Activated CD4-positive, alpha-beta T cell treated with anti-CD3 and anti-CD28 coated beads for 36 hours (primary cell): ENCODE measurements at places on chromosomes 16 and 17. TPM values are rescaled to one million over a fixed set of nuclear protein-coding genes. Genes with fewer than 3 reads are reported as not detected.
A peak's percentile ranks its signal among the peaks of the same experiment; 100 is the strongest.

DNA sequence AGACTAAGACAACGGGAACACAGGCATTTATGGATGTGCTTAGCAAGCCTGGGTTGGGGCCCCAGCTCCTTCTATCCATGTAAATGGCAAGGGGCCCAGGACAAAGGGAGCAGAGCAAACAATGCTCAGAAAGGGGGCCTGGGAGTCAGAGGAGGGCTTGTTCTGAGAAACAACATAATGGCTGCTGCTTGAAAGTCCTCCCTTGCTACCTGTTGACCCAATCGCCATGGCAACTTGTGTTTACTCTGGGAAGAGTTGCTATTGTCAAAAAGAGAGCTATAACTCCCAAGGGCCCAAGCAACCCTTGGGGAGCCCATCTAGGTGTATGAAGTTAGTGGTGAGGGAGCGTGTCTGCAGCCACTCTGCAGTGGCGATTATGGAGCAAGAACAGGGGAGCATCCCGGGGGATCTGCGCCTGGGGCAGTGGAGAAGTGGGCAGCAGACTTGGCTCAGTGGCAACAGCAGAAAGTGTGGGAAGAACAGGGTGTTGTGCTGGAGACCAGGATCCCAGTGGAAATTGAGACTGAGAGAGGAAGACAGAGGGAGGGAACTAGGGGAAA, 118.7 kb upstream of the NLRP1 start:
- peaks cover 12% of the 10 kb centered on the region for H3K27me3 ChIP-seq
- H3K27ac ChIP-seq, result no peak overlapping the region
- no peak for DNase-seq
- H3K4me1 ChIP-seq, result no peaks in the 10 kb centered on the region
- no peak overlapping the region for H3K4me3 ChIP-seq

GRCh38 chr17:69231521-69231920, 2.9 kb upstream of the ABCA10 start:
- DNase-seq, result no peak
- peaks cover 3% of the 10 kb centered on the region for H3K4me1 ChIP-seq
- H3K27me3 ChIP-seq, result no peaks in the 10 kb centered on the region
- H3K4me3 ChIP-seq, result no peak overlapping the region
- no peaks in the 10 kb centered on the region for H3K36me3 ChIP-seq
- no peak overlapping the region for H3K27ac ChIP-seq

GRCh38 chr17:1914661-1915083, 84.9 kb downstream of the RPA1 start:
- DNase-seq, result no peak
- no peaks in the 10 kb centered on the region for H3K36me3 ChIP-seq
- H3K27ac ChIP-seq, result no peak overlapping the region

GRCh38 chr17:29331075-29331707, 37.2 kb upstream of the NUFIP2 start:
- no peaks in the 10 kb centered on the region for H3K27me3 ChIP-seq
- no peak overlapping the region for H3K27ac ChIP-seq
- no peak overlapping the region for H3K4me3 ChIP-seq
- H3K4me1 ChIP-seq, result no peaks in the 10 kb centered on the region

ABCC6 gene
- total RNA-seq, result 0.07 TPM

- H3K27me3 ChIP-seq, result no peaks in the 10 kb centered on the region
- H3K4me1 ChIP-seq, result peaks cover 10% of the 10 kb centered on the region
- peaks cover 28% of the 10 kb centered on the region for H3K36me3 ChIP-seq
- H3K4me3 ChIP-seq, result no peak overlapping the region
- DNase-seq, result no peak
- H3K27ac ChIP-seq, result no peak overlapping the region
Measured at GRCh38 chr16:17134586-17134985, 336.2 kb downstream of the XYLT1 start.

TBC1D3E gene
- total RNA-seq, result not detected

- H3K4me3 ChIP-seq, result no peak overlapping the region
- no peaks in the 10 kb centered on the region for H3K36me3 ChIP-seq
- no peak overlapping the region for H3K27ac ChIP-seq
- H3K27me3 ChIP-seq, result no peaks in the 10 kb centered on the region
- DNase-seq, result no peak
- H3K4me1 ChIP-seq, result no peaks in the 10 kb centered on the region
Measured at GRCh38 chr17:7413346-7413985, 5.8 kb downstream of the NLGN2 start.

GRCh38 chr16:82476786-82477185, 150.0 kb upstream of the CDH13 start:
- H3K4me1 ChIP-seq, result no peaks in the 10 kb centered on the region
- H3K27me3 ChIP-seq, result peaks cover 29% of the 10 kb centered on the region
- no peak for DNase-seq
- no peak overlapping the region for H3K4me3 ChIP-seq
- no peak overlapping the region for H3K27ac ChIP-seq
- no peaks in the 10 kb centered on the region for H3K36me3 ChIP-seq

MYH3 gene
- 3.5 TPM for total RNA-seq

GRCh38 chr16:53948734-53949430, 244.9 kb downstream of the FTO start:
- H3K4me3 ChIP-seq, result no peak overlapping the region
- no peak for DNase-seq
- peaks cover 19% of the 10 kb centered on the region for H3K4me1 ChIP-seq
- no peak overlapping the region for H3K27ac ChIP-seq
- H3K27me3 ChIP-seq, result no peaks in the 10 kb centered on the region

CDH1 gene
- total RNA-seq, result 4.5 TPM

MAF gene
- 71.4 TPM for total RNA-seq

DNA sequence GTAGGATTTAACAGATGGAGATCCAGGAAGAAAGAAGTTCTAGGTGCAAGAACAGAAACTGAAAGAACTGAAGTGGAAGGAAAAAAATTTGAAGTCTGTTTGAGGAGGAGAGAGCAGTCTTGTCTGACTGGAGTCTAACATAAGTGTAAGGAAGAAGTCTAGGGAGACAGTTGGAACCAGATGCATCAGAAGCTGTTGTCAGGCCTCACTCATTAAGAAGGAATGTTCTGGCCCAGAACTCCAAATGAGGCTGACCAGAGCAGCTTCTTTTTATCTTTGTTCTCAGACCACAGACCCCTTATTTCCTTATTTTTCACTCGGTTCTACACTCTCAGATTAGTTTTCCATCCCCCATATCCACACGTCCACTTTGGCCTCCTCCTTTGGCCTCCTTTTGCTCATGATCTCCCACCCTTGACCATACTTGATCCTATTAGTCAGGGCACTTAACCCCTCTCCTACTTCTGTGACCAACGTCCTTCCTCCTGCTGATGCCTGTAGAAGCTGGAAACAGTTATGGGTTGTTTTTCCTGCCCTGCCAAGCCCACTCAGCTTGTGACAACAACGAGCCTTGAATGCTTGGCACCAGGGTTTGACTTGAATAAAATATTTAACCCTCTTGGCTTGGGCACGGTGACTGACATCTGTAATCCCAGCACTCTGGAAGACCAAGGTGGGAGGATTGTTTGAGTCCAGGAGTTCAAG, 7.0 kb upstream of the MYH2 start:
- DNase-seq, result no peak
- no peak overlapping the region for H3K27ac ChIP-seq
- no peaks in the 10 kb centered on the region for H3K36me3 ChIP-seq
- no peak overlapping the region for H3K4me3 ChIP-seq
- H3K27me3 ChIP-seq, result peaks cover 7% of the 10 kb centered on the region

- no peak overlapping the region for H3K4me3 ChIP-seq
- peaks cover 22% of the 10 kb centered on the region for H3K4me1 ChIP-seq
- H3K27ac ChIP-seq, result no peak overlapping the region
- no peaks in the 10 kb centered on the region for H3K36me3 ChIP-seq
Measured at GRCh38 chr17:57332501-57332900, 76.2 kb downstream of the MSI2 start.

TBX2 gene
- total RNA-seq, result not detected

- H3K4me1 ChIP-seq, result peaks cover 47% of the 10 kb centered on the region
- no peaks in the 10 kb centered on the region for H3K27me3 ChIP-seq
- peak overlapping the region; percentile 4 for H3K27ac ChIP-seq
Measured at GRCh38 chr16:11629071-11630030, 38.9 kb upstream of the SNN start.

DNA sequence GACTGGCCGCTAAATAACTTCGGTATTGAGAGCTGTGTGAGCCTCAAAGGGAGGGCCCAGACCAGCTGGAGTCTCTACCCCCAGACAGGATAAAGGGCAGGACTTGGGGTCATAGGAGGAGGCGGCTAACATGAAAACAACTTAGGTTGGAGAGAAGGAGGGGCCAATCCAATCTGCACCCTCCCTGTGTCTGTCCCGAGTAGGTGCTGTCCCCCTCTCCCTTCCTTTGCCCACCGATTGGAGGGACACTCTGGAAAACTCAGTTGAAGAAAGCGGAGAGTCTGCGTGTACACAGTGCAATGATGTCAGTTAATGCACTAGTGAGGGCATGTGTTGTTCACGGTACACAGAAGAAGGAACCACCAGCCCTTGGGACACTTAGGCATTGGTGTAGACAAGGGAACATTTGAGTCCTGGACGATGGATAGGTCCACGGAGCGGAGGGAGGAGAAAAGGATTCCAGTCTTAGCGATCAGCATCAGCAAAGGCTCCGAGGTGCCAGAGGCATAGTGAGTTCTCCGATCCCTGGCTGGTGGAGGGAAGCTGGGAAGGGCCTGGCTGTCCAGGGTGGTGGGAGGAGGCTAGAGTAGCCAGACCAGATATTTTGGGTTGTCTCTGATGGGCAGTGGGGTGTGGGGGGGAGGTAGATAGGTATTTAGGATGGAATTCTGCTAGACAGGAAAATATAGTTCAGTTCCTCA, 761 bp downstream of the NOL3 start:
- H3K27ac ChIP-seq, result peak overlapping the region; percentile 47
- DNase-seq, result no peak
- H3K4me1 ChIP-seq, result peaks cover 33% of the 10 kb centered on the region
- H3K4me3 ChIP-seq, result peak overlapping the region; percentile 70
- H3K36me3 ChIP-seq, result peaks cover 4% of the 10 kb centered on the region

CCL7 gene
- not detected for total RNA-seq

- H3K27ac ChIP-seq, result peak overlapping the region; percentile 74
- peaks cover 48% of the 10 kb centered on the region for H3K36me3 ChIP-seq
- DNase-seq, result no peak
Measured at GRCh38 chr17:17154981-17155380, 51.2 kb downstream of the PLD6 start.

DNA sequence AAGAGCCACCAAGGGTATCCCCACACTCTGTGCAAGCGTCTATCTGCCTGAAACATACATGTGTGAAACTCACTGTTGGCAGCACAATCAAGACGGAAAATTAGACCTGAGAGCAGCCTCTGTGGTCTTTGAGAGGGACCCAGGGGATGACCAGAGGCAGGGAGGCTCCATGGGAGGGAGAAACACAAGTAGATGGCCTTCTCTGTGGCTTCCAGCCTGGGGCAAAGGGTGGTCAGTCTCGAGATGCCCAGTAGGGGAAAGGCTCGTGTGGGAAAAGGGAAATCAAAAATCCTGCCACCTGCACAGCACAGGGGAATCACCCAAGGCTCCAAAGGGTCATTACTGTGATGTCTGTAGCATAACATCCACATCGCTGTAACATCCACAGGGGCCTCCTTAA, 823.3 kb downstream of the KCNJ18 start:
- no peaks in the 10 kb centered on the region for H3K4me1 ChIP-seq
- DNase-seq, result no peak
- no peak overlapping the region for H3K4me3 ChIP-seq
- peaks cover 6% of the 10 kb centered on the region for H3K36me3 ChIP-seq

CD300H gene
- not detected for total RNA-seq

ZNF423 gene
- not detected for total RNA-seq

DNA sequence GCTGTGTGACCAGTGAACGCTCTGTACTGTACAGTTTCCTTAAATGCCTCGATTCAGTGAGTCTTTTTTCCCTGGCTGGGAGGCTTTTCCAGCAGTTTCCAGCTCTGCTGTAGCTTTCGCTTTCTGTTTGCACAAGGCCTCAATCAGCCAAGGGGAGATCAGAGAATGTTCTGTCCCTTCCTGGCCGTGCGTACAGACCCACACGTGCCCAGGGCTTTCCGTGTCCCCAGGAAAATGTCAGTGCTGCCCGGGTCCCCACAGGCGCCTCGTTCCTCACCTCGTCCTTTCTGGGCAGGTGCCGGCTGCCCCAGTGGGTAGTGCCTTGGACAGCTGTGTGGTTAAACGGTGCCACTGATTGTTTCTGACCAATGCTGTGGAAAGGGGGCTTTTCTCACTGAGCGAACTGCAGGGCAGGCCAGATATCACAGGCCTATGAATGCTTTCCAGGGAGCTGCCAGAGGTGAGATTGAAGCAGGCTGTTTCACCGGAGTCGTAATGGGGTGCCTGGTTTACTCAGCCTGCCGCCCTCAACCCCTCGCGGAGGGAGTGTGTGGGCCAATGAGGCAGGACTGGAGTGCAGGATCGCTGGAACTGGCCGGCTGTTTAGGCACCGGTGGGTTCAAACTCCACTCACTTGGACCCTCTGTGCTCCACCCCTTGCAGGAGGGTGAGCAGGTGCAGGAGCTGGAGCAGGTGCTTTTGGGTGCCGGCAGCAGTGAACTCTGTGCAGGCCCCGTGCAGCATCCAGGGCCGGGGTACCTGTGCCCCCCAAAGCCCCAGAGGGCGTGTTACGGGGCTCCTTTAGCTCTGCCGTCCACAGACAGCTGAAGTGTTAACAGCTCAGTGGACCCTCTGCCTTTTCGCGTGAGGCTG, 44.4 kb downstream of the ZNF778 start:
- H3K36me3 ChIP-seq, result peaks cover 6% of the 10 kb centered on the region
- H3K4me1 ChIP-seq, result peaks cover 13% of the 10 kb centered on the region
- no peak overlapping the region for H3K4me3 ChIP-seq

DNA sequence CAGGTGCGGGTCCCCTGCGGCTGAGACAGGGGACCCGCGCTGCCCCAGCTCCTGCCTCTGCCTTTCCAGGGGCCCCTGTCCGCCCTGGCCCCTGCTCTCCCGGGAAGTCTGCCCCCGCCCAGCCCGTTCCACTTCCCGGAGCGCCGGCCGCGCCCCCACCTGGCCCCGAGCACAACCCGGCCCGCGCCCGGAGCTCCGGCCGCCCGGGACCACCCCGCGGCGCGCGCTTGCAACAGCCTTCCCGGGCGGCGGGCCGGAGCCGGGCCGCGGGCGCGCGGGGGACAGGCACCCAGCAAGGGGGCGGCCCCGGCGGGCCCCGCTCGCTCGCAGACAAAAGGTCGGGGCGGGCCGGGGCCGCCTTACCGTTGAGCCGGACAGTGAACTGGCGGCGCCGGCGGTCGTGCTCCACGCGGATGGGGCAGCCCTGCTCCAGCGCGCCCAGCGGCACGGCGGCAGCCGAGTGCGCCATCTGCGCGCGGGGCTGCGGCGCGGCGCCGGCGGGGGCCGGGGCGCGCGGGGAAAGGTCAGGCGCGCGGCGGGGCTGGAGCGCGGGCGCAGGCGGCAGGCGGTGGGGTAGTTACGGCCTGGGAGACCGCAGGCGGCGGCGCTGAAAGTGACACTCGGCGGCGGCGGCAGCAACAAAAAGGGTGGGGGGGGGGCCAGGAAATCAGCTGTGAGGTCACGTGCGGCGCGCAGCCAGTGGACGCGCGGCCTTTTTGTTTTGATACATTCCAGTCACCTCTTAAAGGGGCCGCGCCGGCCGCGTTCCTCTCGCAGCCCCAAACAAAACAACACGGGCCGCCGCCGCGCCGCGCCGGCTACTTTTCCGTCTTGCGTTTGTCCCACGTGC, at the start of gene NATD1:
TSS of gene NATD1 (minus strand) at position 615 of the 850 bp plus-strand sequence. CDS start at position 469, 146 bp downstream.
- peak within 1 kb of the TSS; percentile 47 for H3K27ac ChIP-seq
- peaks cover 6% of the 10 kb centered on the region for H3K4me1 ChIP-seq
- peak; percentile 86 for DNase-seq
